ENCODE measurements at places on chromosomes 4 and X.
A peak's percentile ranks its signal among the peaks of the same experiment; 100 is the strongest.

GRCh38 chr4:27366104-27366823 lies 505.6 kb downstream of the STIM2 start:
- no peak for DNase-seq

GRCh38 chr4:15427161-15427560 lies 672 bp upstream of the C1QTNF7 start:
- DNase-seq = no peak

DNA sequence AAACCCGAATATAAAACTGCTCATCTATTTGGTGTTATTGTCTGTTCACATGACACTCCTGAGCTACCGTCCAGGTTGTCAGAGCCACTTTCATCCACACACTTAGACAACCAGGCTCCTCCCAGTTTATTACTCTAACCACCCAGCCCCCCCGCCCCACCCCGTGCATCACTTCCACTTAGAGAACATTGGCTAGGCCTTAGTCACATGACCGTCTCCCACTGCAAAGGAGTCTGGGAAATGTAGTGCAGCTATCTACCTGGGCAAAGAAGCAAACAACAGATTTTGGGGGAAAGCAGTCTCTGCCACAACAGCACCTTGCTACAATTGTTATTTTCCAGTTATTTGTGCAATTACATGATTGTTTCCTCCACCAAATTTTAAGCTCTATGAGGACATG lies 57.6 kb upstream of the RBPJ start:
- no peak for DNase-seq

DNA sequence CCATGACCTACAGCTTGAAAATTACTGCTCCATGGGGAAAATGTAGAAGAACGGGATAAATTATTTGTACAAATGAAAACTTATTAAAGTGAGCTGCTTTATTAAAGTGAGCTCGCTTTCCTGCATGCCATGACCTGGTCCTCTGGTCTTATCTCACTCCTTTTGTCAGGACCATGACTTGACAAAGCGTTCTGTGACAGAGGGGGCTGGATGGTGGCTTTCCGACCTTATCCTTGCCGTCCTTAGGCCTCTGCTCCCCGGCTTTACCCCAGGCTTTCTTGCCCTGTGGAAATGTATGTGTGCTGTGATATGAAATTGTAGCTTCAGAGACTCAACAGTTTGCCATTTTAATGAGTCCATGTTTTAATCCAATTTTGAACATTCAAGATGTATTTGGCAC lies 44.0 kb upstream of the FBXW7 start:
- no peak for DNase-seq

- DNase-seq = peak; percentile 47
Measured at GRCh38 chr4:7759216-7759615, 180.4 kb downstream of the AFAP1 start.

- DNase-seq = no peak
Measured at GRCh38 chrX:6002056-6002455, 226.6 kb downstream of the NLGN4X start.

- no peak for DNase-seq
Measured at GRCh38 chr4:153564630-153565525, 98.7 kb downstream of the TMEM131L start.

DNA sequence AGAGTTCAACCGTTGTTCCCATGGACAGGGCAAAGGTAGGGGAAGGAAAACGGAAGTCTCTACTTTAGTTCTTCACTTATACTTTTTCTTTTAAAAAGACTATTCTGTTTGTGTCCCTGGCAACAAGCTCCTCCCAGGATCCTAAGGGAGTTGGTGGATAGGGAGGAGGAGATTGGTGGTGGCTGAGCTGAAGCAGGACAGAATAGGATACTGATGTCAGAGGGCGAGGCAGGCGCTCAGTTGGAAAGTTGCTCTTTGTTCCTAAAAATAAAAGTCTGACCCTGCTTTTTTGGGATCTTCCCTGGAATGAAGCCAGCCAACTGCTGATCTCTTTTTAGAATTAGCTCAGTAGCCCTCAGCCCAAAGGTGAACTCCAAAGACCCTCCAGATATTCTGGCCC lies 104.7 kb downstream of the MGST2 start:
- no peak for DNase-seq

DNA sequence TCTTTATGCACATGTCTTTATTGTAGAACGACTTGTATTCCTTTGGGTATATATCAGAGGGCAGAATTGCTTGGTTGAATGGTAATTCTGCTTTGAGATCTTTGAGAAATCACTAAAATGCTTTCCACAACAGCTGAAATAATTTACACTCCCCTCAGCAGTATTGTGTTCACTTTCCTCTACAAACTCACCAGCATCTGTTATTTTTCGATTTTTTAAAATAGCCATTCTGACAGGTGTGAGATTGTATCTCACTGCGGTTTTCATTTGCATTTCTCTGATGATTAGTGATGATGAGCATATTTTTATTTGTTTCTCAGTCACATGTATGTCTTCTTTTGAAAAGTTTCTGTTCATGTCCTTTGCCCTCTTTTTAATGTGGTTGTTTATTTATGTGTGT lies 459.8 kb downstream of the PABPC4L start:
- DNase-seq = no peak

- DNase-seq = no peak
Measured at GRCh38 chr4:35358001-35358584, 886.2 kb downstream of the ARAP2 start.

DNA sequence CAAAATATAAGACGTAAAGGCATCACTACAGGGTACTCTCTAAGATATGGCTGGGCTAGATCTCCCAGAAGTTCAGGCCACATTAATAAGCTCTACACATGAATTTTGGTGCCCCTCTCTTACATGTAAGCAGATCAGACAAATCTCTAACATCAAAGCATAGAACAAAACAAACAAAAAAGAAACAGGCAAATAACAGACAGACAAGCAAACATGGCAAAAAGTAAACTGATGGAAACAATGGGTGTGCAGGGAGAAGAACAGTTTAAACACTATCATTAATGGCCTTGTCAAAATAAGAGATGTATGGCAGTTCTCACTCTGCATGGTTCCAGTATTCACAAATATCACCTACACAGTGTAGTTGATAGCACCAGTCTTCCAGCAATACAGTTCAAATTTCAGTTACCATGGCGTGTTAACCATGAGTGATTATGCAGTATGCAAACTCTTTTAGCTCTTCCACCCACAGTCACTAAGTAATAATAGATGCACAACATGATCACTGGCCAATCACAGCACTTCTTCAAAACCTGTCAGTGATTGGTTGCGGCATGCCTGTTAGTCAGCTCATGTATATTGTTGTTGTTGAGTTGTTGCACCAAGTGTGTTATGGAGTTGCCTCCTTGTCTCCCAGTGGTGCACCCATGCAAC lies 110.7 kb upstream of the TLR3 start:
- DNase-seq = no peak

- DNase-seq = no peak
Measured at GRCh38 chr4:110627977-110628662, 5.2 kb upstream of the PITX2 start.

- DNase-seq = no peak
Measured at GRCh38 chr4:952881-953573, 20.3 kb downstream of the DGKQ start.

DNA sequence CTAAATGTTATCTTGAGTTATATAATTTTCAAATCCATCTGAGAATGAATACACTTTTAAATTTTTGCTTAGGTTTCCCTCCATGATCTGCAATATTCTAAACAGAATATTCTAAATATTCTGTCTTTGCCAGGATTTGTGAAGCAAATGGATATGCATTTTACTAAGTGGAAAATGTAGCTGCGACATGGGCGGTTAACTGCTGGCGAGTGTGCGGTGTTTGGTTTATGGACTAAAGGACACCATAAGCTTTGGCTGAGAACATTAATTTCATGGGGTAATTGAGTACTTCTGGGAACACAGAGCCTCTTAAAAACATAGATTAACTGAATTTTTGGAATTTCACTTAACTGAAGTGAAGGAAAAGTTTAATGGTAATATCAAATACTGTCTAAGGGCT lies 153.8 kb upstream of the ETNPPL start:
- no peak for DNase-seq

DNA sequence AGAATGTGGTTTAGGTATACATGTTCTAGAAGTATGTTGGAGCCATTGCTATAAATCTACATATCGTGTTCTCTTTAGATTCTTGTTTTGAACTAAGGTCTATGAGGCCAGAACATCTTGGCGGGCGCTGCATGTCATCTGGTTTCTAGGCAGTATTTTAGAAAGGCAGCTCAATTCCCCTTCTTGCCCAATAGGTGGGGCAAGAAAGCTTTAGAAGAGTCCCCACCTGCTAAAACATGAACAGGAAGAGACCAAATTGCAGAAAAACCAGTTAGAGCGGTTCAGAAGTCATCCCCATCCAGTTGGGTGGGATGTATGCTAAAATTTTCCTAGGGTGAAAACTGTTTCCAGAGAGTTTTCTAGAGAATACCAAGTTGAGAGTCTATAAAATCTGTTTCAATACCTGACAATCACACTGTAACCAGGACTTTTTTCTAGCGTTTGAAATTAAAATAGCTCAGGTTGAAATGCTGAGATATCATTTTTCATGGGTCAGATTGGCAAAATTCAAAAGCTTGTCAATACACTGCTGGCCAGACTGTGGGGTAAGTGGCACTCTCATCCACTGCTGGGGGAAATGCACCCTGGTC lies 17.5 kb upstream of the SH3KBP1 start:
- no peak for DNase-seq

DNA sequence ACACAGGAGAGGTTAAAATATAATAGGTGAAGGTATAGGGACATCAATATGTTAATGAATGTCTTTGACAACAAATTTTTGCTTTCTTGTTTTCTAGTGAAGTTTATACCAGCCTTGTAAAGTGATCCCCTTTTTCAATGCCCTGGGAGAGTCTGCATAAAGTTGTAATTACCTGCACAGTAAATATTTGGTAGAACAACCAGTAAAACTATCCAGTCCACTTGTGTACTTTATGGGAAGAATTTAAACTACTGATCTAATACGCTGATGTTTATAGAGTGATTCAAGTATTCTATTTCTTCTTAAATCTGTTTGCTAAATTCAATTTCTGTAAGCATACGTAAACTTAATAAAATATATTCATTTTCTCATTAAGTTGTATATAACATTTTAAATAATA lies 103.3 kb downstream of the GPM6A start:
- no peak for DNase-seq
